NCI-H146 (cell line): ENCODE measurements at places on chromosomes 7 and 10.

DNA sequence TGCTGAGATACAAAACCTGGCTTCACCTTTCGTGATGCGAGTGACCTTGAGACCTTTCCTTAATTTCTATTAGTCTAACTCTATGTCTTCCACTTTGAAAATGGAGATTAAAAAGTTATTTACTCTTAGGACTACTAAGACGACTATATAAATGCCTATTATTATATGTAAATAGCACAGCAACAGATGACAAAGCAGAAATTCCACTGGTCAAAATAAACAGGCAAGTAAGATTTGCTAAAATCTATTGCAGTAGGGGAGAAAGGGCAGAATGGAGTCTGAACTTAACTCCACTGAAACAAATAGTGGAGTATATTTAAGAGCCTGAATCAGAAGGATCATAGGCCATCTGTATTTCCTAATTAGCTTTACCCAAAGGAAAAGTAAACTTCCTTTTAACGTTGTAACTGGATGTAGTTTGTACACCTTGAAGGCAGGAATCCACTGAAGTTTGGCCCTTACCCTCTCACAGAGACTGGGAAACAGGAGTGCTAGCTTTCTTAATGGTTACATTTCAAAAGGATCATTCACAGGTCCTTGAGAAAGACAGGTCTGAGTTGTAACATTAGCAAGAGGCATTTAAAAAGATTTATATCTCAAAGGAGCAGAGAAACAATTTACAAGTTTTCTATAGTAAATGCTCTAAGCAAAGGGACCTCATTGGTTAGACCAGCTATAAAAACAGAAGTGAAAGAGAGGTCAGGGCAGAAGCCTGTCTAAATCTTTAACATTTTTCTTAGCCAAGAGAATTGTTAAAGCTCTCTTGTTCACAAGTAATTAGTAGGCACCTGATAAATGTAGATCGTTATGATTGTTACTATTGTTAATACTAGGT lies 332.5 kb downstream of the ZWINT start:
- DNase-seq: no peak

GRCh38 chr7:126637538-126637937 lies 615.2 kb downstream of the GRM8 start:
- DNase-seq: no peak

GRCh38 chr10:52004342-52004949 lies 305.1 kb upstream of the CSTF2T start:
- DNase-seq: peak; percentile 0

GRCh38 chr7:130441408-130441869 lies 623 bp upstream of the CEP41 start:
- peak; percentile 99 for DNase-seq

GRCh38 chr10:71089162-71089561 lies 123.2 kb upstream of the UNC5B start:
- DNase-seq: no peak

DNA sequence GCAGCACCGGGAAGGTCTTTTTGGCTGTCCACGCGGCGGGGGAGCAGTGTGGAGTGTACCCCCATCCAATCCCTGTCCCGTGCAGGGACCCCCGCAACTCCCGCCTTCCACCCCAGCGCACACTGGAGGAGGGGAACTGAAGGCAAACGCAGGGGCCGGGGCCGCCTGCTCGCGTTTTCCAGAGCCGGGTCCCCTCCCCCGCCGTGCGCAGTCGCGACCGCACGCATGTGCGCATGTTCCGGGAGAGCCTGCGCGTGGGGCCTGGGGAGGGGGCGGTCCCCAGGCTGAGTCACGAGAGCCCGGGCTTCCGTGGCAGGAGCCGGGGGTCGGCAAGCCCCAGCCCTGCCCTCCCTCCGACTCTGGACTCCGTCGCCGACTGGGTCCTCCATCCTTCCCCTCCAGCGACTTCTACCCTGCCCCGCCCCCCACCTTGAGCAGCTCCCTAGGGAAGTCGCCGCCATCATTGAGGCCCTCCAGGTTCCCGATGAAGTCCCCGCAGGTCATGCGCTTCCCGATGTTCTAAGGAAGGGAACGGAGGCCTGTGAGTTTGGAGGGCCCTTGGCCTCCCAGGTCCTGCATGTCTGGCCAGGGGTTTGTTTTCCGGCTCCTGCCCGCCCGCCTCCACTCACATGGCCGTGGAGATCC lies 8.0 kb downstream of the PSD start:
- no peak for DNase-seq

DNA sequence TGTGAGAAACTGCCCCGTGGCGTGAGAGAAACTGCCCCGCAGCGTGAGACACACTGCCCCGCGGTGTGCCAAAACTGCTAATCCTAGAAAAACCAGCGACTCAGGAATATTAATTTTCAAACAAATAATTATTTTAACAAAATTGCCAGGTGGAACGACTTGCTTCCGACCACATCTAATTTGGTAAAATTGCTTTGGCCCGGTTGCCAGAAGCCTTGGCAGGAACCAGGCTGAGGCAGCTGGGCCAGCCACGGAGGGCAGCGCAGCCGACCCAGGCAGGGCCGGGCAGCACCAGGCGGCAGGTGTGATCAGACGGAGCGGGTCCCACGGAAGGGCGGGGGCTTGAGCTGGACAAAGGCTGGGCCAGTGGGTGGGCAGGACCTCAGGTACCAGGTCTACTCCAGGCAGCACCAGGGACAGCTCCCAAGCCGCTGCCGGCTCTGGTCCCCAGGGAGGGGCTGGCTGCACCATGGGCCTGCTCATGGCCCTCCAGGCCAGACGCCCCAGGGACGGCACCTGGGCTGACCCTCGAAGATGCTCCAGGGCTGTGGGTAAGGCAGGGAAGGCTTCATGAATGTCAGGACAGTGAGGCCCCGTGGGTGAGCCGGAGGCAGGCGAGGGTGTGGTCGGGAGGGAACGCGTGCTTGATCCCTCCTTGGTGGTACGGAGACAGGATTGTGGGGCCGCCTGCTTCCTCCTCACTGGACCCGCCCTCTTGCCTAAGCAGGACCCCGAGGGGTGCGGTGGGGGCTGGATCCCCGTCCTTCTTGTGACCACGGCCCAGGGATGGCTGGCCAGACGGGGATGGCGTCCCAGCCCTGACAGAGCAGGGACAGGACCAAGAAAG lies 7.7 kb upstream of the ADGRA1 start:
- no peak for DNase-seq

DNA sequence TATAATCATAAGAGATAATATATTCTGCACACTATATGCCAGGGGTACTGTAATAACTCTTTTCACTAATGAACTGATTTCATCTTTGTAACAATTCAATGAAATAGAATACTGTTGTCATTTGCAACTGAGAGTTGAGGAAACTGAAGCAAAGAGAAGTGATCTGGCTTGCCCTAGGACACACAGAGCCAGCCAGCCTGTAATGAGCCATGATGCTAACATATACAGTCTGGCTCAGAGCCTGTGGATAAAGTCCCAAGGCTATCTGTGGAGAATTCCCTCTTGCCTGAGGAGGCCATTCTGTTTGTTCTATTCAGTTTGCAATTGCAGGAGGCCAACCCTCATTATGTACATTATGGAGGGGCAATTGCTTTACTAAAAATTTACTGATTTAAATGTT lies 241.3 kb downstream of the CXCL12 start:
- no peak for DNase-seq

DNA sequence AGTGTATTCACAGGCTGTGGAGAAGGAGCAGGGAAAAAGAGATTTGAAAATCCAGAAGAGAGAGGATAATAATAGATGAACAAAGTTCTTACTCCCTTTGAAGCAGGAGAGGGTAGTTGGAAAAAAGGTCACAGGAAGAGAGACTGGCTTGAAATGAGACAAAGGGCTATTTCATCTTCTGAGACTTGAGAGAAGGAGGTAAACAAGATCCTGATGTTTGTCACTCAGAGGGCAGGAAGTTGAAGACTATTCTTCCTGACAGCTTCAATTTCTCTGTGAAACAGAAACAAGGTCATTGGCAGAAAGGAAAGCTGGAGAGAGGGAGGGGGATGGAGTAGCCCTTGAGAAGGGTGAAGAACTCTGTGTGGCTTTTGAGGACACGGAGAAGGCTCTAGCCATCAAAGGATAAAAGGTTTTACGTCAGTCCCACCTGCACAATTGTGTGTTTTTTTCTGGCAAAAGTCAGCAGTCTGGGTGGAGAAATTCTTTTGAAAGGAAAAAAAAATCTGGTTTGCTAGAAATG lies 216.1 kb upstream of the STEAP4 start:
- no peak for DNase-seq

- peak; percentile 82 for DNase-seq
Observed at GRCh38 chr7:24981171-24981951, 1.4 kb upstream of the OSBPL3 start.

- DNase-seq: no peak
Observed at GRCh38 chr7:45937301-45937700, 16.2 kb upstream of the IGFBP3 start.

GRCh38 chr10:12396567-12396966 lies 47.2 kb downstream of the CAMK1D start:
- DNase-seq: peak; percentile 73

DNA sequence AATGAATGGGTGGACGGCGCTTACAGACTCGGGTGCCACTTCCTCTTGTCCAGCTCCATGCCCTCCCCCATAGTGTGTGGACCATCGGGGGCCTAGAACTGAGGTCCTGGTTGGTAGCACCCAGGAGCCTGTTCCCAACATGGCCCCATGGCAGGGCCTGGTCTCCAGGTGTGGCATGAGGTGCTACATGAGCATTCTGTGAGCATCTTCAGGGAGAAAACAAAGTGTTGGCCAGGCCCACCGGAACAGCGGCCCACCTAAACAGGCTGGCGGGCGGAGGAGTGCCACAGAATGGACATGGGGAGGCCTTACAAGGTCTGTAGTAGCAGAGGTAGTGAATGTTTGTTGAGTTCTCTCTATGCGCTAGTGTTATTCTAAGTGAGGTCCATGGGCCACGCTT lies 76.9 kb downstream of the PARP12 start:
- no peak for DNase-seq

DNA sequence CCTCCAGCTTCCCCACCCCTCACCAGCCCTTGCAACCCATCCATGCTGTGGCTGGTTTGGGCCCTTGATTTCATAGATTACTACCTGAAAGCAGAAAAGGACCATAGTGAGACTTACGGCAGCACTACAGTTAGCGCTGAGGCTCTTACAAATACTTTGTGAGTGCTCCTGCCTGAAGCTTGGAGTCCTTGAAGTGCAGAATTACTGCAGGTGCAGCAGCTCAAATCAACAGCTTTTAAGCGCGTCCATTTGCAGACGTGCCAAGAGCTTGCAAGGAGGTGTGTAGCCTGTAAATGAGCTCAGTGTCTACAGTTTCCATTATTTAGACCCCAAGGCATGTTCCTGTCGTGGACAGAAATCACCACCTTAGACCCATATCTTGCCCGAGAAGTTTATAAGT lies 103.0 kb downstream of the CELF2 start:
- DNase-seq: no peak

- no peak for DNase-seq
Observed at GRCh38 chr7:38057829-38058228, 120.2 kb upstream of the STARD3NL start.

- no peak for DNase-seq
Observed at GRCh38 chr10:76398043-76398710, 966.8 kb downstream of the LRMDA start.

- peak; percentile 4 for DNase-seq
Observed at GRCh38 chr10:74137992-74138391, 12.6 kb downstream of the AP3M1 start.

GRCh38 chr7:158107806-158108205 lies 479.8 kb downstream of the PTPRN2 start:
- DNase-seq: peak; percentile 86

DNA sequence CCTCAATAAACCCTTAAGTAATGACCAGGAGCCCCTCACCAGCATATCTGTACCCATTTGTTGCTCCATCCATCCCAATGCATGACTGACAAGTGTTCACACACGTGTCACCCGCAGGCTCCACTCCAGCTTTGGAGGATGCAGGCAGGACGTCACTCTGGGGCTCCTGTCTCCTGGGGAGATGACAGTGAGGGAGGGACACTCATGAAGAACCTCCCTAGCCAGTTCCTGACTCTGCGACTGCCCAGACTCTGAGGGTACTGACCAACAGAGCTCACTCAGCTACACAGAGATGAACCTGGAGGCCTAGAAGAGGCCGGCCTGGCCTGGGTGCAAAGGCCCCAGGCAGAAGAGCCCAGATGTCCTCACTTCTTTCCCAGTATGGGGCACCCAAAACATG lies 135.1 kb upstream of the RET start:
- no peak for DNase-seq

GRCh38 chr7:159068488-159068811 lies 76.2 kb downstream of the VIPR2 start:
- DNase-seq: no peak

- peak; percentile 6 for DNase-seq
Observed at GRCh38 chr7:84291756-84292155, 97.2 kb upstream of the SEMA3A start.

GRCh38 chr7:111903797-111904196 lies 302.4 kb downstream of the DOCK4 start:
- no peak for DNase-seq

- DNase-seq: no peak
Observed at GRCh38 chr7:5234852-5235831, 45.1 kb downstream of the WIPI2 start.

DNA sequence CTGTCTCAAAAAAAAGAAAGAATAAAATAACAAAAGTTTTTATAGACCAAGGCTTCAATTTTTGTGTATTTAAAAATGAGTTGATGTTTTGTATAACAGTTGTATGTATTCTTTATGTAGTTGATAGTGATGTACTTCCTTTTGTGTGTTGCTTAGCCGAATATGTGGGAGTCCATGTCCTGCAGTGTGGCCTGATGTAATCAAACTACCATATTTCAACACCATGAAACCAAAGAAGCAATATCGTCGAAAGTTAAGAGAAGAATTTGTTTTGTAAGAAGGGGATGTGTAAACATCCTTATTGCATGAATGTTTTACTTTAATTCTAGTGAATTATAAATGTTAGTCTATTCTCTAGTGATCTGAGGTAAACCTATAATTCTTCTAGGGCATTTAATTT lies 56.6 kb downstream of the MPLKIP start:
- DNase-seq: no peak

- peak; percentile 58 for DNase-seq
Observed at GRCh38 chr10:25682203-25682851, 251.7 kb upstream of the MYO3A start.

- no peak for DNase-seq
Observed at GRCh38 chr7:105584165-105584564, 2.9 kb upstream of the EFCAB10 start.

- peak; percentile 76 for DNase-seq
Observed at GRCh38 chr10:103649654-103650423, 156.3 kb downstream of the NEURL1 start.

- DNase-seq: no peak
Observed at GRCh38 chr7:122256046-122256445, 48.5 kb downstream of the FEZF1 start.
